ENCODE measurements at places on chromosomes 2 and 18. TPM values are rescaled to one million over a fixed set of nuclear protein-coding genes. Genes with fewer than 3 reads are reported as not detected.

ANKRD30B gene
- total RNA-seq: 3.1 TPM

AKAIN1 gene
- not detected for total RNA-seq

TWIST2 gene
- total RNA-seq: 0.15 TPM

CHRND gene
- total RNA-seq: not detected

PIEZO2 gene
- total RNA-seq: not detected

LYG1 gene
- not detected for total RNA-seq

BOLL gene
- not detected for total RNA-seq

FOXI3 gene
- total RNA-seq: not detected

SLC38A11 gene
- 0.73 TPM for total RNA-seq

XIRP2 gene
- not detected for total RNA-seq

GAD1 gene
- total RNA-seq: 0.46 TPM

UPP2 gene
- not detected for total RNA-seq

UGT1A5 gene
- not detected for total RNA-seq

ELOA2 gene
- total RNA-seq: not detected

RPRM gene
- total RNA-seq: not detected

TGIF1 gene
- total RNA-seq: 88.8 TPM

LTBP1 gene
- total RNA-seq: 8.7 TPM

PLCL1 gene
- total RNA-seq: 0.33 TPM

HMSD gene
- total RNA-seq: not detected
